ENCODE measurements at places on chromosomes 1 and 21.
A peak's percentile ranks its signal among the peaks of the same experiment; 100 is the strongest.

GRCh38 chr21:33395891-33396331 is 7.3 kb upstream of the IFNGR2 start:
- no peak for DNase-seq

GRCh38 chr1:150764617-150765101 is 919 bp downstream of the CTSS start:
- DNase-seq: no peak

- DNase-seq: no peak
Observed at GRCh38 chr1:79633456-79633855, 626.9 kb upstream of the ADGRL4 start.

- no peak for DNase-seq
Observed at GRCh38 chr1:84301785-84302385, 377 bp downstream of the SAMD13 start.

DNA sequence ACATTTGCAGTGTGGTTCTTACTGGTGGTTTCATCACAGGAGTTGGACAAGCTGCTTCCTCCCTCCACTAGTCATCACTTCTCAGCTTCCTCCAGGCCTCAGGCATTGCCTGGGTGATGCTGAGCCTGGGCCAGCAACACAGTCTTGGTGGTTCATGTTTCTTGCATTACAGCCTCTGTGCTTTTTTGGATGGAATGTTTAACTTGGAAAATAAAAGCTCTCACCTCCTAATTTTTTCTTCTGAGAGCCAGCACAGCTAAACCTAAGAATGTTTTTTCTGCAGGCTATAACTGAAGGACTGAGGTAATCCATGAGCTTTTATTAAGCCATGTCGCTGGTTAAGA is 66.1 kb upstream of the RHOU start:
- no peak for DNase-seq

- peak; percentile 21 for DNase-seq
Observed at GRCh38 chr1:231421546-231421970, 529 bp downstream of the EGLN1 start.

DNA sequence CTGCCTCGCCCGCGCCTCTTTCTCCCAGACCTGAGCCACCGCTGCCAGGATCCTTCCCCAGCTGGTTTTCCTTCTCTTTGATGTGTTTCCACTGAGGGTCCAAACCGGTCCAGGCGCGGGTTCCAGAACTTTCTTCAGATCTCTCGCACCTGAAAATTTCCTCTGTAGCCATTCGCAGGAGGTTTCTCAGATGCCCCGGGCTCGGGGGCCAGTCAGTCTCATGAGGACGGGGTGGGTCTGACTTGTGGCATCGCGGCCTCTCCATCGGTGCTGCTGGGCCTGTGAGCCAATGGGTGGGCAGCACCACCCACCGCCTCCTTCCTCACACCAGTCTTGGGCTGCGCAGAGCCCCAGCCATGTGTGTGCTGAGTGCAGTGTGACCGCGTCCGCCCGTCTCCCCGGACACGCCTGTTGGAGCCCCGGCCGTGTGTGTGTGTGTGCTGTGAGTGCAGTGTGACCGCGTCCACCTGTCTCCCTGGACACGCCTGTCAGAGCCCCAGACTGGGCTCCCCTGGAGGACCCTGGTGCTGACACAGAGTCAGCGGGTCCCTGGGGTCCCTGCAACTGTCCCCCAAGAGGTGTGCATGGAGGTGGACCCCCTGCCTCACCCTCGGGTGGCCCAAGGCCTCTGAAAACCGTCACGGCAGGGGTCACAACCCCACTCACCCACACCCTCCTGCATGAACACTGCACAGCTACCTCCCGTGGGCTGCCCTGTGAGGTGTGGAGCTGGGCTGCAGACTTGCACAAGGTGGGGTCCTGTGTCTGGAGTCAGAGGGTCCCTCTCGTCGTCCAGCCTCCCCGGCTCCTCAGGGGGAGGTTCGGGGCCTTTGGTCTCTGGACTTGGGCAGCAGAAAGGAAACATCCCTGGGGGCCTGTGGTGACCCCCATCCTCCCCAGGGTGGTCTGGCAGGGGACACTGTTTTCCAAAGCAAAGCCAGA is 20.2 kb downstream of the COL18A1 start:
- no peak for DNase-seq

DNA sequence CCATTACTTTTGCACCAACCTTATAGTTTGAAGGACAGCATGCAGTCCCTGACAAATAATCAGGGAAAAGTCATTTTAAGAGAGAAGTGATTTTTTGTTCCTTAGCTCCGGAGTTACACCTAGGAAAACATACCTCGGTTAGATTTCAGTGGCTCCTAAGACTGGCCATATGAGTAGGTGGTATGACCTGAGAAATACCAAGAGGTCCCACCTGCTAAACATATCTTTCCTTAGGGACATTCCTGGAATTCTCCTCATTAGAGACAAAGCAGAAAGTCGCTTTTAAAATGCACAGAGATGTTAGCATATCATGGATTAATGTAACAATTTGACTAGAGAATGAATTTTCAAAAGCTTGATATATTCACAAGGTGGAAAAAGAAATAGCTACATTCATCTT is 84.2 kb upstream of the RNPC3 start:
- no peak for DNase-seq

GRCh38 chr1:94413311-94413710 is 4.9 kb upstream of the ABCD3 start:
- no peak for DNase-seq

DNA sequence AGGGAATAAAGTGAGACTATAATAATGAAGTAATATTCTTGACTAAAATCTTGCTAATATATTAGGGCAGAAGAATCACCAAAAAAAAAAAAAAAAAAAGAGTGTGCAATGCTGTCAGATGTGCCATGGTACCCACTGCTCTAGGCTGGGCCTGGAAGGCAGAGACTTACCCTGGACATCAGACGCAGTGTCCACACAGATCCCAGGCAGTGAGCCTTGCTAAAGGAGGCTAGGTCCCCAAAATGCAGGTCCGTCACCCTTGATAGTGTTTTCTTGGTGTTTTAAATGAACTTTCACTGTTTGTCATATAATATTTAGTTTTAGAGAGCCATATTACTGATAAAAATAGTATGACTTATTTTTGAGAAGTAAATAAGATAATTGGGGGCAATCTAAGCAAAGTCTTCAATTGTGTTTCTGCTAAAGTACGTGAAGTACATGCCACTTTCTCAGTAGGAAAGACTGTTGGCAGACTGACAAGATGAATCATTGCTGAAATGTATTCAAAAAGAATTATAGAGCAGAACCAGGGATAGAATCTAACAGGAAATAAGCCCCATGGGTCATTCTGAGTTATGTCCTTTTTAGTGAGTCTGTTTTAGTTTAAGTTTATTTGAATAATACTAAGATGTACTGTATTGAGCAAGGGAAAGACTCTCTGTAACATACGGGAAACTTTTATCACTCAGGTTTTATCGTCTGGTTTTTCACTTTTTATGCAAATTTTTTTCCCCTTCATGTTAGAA is 74.6 kb upstream of the PDC start:
- DNase-seq: no peak

DNA sequence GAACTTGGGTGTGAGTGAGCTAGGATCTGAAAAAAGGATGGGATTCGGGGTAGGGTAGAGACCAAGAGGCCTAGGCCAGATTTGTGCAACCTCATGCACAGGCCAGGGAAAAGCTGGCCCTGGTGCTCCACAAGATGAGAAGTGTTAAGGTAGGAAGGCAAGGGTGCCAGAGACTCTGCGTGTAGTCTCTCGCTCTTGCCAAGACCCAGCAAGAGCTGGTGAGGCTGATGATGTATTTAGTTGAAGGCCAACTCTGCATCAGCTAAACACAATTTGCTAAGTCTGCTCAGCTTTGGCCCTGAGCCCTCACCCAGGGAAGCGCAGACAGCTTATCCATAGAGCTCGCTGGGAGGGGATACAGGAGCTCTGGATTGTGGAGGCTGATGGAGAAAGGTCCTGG is 26.6 kb upstream of the SOX13 start:
- DNase-seq: no peak

DNA sequence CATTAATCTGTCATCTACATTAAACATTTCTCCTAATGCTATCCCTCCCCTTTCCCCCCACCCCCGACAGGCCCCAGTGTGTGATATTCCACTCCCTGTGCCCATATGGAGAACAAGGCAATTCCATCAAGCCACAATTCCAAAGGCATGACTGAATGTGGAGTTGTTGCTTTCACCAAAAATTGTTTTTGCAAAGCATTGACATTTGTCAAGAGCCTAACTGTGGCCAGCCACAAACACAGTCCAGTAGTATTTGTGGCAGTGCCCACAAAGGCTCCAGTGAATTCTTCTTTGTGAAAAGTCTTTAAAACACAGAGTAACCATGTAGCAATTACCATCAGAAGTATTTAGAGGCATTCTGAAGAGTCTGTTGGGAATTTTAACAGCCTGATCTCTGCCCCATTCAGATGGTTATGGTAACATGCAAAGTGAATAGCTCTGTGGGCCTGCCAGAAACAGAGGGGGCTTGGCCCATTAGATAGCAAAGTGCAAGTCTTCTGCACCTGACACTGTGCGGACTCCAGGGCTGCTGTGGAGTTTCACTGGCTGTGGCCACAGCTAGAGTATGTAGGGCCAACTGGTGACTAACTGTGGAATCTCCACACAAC is 11.6 kb upstream of the LRRC53 start:
- DNase-seq: no peak

- no peak for DNase-seq
Observed at GRCh38 chr1:190479516-190479915, 1.9 kb upstream of the BRINP3 start.

GRCh38 chr1:3064296-3064850 is 4.6 kb upstream of the PRDM16 start:
- DNase-seq: no peak

DNA sequence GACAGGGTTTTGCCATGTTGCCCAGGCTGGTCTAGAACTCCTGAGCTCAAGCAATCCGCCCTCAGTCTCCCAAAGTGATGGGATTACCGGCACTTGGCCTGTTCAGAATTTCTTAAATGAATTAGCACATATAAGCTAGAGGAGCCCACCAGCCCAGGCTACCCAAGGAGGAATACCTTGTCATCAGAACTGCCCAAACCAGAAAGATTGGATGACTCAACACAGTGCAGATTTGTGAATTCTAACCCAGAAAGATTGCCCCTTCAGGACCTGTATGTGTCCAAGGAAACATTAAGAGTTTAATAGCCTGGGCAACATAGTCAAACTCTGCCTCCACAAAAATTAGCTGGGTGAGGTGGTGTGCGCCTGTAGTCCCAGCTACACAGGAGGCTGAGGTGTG is 14.0 kb upstream of the LIN9 start:
- DNase-seq: no peak

GRCh38 chr1:89351597-89352311 is 12.1 kb upstream of the GBP6 start:
- DNase-seq: no peak

GRCh38 chr1:155126556-155127104 is 1.0 kb upstream of the EFNA1 start:
- peak; percentile 11 for DNase-seq

DNA sequence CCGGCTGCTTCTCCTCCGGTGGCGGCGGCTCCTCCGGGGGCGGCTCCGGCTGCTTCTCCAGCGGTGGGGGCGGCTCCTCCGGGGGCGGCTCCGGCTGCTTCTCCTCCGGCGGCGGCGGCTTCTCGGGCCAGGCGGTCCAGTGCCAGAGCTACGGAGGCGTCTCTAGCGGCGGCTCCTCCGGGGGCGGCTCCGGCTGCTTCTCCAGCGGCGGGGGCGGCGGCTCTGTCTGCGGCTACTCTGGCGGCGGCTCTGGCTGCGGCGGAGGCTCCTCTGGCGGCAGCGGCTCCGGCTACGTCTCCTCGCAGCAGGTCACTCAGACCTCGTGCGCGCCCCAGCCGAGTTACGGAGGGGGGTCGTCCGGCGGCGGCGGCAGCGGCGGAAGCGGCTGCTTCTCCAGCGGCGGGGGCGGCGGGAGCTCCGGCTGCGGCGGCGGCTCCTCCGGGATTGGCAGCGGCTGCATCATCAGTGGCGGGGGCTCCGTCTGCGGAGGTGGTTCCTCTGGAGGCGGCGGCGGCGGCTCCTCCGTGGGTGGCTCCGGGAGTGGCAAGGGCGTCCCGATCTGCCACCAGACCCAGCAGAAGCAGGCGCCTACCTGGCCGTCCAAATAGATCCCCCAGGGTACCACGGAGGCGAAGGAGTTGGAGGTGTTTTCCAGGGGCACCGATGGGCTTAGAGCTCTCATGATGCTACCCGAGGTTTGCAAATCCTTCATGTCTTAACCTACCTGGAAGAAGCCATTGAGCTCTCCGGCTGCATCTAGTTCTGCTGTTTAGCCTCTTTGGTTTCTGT is 2.0 kb downstream of the LORICRIN start:
- DNase-seq: peak; percentile 2

GRCh38 chr1:117561551-117561950 is 44.3 kb upstream of the TENT5C start:
- DNase-seq: no peak

- DNase-seq: no peak
Observed at GRCh38 chr21:43322805-43323204, 104.1 kb downstream of the SIK1 start.

DNA sequence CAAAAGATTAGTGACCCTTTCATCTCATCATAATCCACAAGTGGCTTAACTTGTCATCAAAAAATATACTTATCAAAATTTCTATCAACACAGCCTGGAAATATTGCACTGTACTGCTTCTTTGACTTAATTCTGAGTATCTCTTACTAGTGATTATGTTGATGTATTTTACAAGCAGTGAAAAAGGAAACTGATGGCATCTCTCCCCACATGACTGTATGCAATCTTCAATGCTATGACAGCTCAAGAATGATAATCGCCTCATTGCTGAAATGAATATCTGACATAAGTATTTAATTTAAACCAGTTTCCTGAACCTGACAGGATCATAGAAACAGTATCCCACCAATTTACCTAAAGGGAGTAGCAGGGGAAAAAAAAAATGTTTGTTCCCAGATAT is 79.5 kb downstream of the DPYD start:
- DNase-seq: no peak

DNA sequence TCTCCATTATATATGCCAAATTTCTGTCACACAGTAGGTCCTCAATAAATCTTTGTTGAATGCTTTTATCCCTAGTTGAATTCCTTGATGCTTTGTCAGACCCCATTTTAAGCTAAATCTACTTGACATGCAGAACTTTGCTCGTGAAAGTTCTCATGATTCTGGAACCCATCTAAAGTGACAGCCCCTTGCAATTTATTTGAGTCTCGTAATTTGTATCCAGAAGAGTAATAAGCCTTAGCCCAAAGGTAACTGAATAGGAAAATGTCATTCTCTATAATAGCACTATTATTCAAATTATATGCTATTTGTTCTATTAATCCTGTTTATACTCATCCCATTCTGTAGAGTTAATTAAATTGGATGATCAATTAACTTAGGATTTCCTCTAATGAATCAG is 466.6 kb upstream of the OLFM3 start:
- DNase-seq: no peak

DNA sequence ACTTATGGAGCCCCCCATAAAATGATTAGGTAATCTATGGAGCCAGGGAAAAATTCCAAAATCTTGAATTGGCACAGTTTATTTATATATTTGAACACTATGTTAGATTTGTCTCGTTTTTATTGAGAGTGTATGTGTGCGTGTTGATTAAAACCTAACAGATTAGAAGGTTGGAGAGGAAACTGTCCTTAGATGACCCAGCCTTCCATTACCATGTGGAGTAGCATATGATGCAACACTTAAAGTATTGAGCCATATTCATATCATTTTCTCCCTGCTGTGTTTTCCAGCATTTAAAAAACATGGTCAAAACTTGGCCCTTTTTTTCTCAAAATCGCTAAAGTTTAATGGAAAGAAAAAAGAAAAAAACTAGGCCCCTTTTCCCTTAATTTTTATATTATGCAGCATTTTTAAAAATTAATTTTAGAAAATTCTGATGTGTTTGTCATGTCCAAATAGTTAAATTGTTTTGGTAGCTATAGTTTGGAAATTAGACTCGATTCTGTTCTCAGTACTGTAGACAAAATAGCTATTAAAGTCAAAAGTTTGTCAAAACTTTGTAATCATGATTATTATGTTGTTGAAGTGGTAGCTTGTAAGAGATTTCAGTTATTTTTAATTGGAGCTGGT is 2.3 kb downstream of the LRRC8D start:
- DNase-seq: no peak

All from stimulated activated CD8-positive, alpha-beta memory T cell treated with anti-CD3 and anti-CD28 coated beads, Interleukin-4, amount 100 ng/mL, for 24 hours (primary cell).